ENCODE measurements at places on chromosomes 5 and 9. TPM values are rescaled to one million over a fixed set of nuclear protein-coding genes. Genes with fewer than 3 reads are reported as not detected.

Gene IRX1
- total RNA-seq = not detected

Gene RBM27
- 25.6 TPM for total RNA-seq

Gene SPINK13
- total RNA-seq = not detected

Gene KDM3B
- total RNA-seq = 40.9 TPM

DNA sequence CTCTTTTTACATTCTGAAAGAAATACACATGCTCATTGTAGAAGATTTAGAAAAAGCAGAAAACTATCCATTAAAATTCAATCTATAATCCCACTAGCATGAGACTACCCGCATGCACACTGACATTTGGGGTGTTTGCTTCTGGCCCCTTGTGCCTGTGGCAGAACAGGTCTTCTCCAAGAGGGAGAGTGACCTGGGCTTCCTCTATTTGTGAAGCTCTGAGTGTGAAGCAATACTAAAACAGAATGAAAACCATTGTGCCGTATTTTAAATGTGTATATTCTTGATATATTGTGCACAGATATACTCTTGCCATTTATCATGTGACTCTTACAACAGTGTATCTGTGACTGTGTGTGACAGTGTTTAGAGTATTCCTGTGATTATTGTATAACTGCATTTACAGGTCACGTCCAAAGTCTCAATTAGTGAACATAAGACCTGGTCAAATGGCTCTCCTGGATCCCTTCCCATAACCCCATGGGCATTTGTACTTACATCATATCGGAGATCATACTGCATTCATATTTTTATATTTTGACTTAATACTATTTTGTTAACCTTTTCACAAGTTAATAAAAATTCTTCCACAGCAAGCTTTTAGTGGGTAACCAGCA is 14.7 kb upstream of the CPEB4 start:
- H3K27me3 ChIP-seq = no peaks in the 10 kb centered on the region
- DNase-seq = no peak
- H3K4me3 ChIP-seq = no peak overlapping the region
- H3K36me3 ChIP-seq = no peaks in the 10 kb centered on the region
- H3K27ac ChIP-seq = no peak overlapping the region
- no peaks in the 10 kb centered on the region for H3K4me1 ChIP-seq

DNA sequence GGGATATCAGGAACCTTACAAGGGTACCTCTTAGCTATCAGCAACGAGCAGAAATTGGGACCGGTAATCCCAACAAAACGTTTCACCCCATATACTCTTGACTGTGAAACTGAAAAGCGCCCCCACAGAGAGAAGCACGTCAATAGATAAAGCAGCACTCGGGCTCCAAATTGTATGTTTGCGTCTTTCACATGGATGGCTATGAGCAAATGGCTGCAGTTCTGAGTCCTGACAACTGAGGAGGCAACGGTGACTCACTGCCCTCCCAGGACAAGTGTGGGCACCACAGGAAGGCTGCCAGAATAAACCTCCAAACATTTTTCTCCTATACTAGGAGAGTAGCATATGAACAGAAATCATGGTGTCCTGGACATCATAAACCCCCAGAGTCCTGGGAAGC is 36.6 kb downstream of the SEMA4D start:
- H3K4me1 ChIP-seq = peaks cover 98% of the 10 kb centered on the region
- peak; percentile 78 for DNase-seq
- no peak overlapping the region for H3K4me3 ChIP-seq
- peak overlapping the region; percentile 70 for H3K27ac ChIP-seq
- peaks cover 70% of the 10 kb centered on the region for H3K36me3 ChIP-seq

DNA sequence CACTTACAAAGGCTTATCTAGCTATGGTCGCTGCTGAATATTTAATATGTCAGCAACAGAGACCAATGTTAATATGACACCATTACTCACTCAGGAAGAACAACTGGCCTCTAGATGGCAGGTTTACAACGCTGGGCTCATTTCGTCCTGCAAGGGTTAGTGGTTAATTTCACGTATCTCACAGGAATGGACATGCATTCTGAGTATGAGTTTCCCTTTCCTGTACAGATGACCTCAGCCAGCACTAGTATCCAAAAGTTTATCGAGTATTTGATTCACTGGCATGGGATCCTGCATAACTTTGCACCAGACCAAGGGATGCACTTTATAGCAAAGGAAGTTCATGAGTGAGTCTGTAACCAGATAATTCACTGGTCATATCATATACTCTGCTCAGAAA is 8.7 kb upstream of the TRPC7 start:
- no peaks in the 10 kb centered on the region for H3K4me1 ChIP-seq
- no peak for DNase-seq
- H3K4me3 ChIP-seq = no peak overlapping the region
- H3K27ac ChIP-seq = no peak overlapping the region
- no peaks in the 10 kb centered on the region for H3K36me3 ChIP-seq
- no peaks in the 10 kb centered on the region for H3K27me3 ChIP-seq

Measured in activated CD4-positive, alpha-beta T cell treated with anti-CD3 and anti-CD28 coated beads for 36 hours (primary cell).